Left hindlimb (tissue), 1 donor: ENCODE measurements at places on chromosomes 7 and 10.

DNA sequence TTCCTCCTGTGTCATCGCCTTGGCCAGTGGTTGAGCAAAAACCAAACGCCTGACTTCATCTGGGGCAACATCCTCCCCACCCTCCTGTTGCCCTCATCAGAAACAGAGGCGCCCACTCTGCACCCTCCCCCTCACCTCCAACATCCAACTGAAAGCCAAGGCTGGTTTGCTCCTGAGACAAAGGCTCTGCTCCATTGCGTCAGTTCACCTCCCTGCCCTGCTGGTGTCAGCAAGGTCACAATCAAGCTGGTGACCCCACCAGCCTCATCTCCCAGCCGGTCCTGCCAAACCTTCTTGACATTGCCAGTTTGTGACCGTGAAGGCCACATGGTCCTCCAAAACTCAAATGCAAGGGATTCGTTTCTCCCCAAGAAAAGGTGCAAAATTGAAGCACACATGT is 131.7 kb upstream of the ADAM12 start:
- DNase-seq = no peak

GRCh38 chr7:54981913-54982312 is 36.9 kb upstream of the EGFR start:
- no peak for DNase-seq

- DNase-seq = no peak
Measured at GRCh38 chr10:43317422-43317821, 50.6 kb upstream of the RASGEF1A start.

GRCh38 chr7:81886211-81886764 is 116.4 kb upstream of the HGF start:
- no peak for DNase-seq

DNA sequence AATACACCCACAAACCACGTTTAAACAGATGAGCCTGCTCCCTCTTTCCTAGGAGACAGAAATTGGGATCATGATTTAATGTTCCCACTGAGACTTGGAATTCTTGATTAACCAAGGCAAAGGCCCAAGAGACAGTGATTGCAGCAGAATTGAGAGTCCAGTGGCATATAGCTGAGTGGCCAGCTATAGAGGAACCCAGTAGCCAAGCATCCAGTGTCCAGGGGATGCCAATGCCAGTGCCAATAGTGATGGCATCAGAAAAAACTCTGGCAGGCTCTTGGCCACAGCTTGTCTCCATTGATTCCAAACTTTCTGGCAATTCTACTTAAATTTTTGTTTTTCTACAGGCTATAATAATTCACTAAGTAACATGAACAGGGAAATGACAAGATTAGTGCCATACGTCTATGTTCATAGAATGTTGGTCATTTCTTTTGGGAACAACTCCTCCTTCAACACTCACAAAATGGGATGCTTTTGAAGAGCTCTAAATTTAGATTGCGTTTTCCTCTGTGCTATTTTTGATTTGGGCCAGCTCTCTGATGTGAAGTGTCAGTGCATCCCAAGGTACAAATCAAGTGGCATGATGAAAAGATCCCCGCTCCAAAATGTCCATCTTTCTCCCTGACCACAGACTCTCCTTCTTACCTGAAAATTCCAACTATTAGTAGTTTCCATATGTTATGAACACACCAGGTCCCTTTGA is 83.1 kb upstream of the A1CF start:
- no peak for DNase-seq

- no peak for DNase-seq
Measured at GRCh38 chr10:100986623-100986951, 710 bp downstream of the MRPL43 start.

DNA sequence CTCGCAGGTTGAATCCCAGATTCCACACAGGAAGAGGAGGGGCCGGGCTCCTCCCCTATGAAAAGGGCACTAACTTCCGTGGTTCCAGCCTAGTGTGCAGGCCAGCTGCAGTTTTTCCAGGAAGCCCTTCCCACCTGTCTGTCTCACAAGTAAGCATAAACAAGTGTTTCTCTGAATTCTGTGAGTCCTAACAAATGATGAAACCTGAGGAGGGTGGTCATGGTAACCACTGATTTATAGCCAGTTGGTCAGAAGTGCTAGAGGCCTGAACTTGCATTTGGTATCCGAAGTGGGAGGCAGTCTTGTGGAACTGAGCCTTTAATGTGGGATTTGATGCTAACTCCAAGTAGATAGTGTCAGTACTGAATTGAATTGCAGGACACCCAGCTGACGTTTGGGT is 54.7 kb upstream of the STEAP4 start:
- no peak for DNase-seq

GRCh38 chr10:30154126-30154525 is 94.7 kb upstream of the JCAD start:
- no peak for DNase-seq

DNA sequence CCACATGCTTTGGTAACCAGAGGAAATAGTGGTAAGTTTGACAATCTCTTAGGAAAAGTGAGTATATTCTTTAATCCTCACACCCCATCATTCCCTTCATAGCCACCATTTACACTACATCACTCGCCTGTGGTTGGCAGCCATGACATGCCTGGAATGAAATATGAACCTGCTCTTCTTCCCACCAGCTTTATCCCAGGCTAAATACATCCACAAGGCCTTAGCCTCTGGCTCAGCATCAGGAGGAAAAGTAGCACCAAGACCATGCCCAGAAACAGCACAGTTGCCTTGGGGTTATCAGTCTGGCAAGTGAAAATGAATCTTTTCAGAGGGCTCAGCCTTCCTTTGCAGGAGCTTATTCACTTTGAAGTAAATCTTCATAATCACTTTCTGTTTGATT is 40.3 kb downstream of the SGCE start:
- no peak for DNase-seq

DNA sequence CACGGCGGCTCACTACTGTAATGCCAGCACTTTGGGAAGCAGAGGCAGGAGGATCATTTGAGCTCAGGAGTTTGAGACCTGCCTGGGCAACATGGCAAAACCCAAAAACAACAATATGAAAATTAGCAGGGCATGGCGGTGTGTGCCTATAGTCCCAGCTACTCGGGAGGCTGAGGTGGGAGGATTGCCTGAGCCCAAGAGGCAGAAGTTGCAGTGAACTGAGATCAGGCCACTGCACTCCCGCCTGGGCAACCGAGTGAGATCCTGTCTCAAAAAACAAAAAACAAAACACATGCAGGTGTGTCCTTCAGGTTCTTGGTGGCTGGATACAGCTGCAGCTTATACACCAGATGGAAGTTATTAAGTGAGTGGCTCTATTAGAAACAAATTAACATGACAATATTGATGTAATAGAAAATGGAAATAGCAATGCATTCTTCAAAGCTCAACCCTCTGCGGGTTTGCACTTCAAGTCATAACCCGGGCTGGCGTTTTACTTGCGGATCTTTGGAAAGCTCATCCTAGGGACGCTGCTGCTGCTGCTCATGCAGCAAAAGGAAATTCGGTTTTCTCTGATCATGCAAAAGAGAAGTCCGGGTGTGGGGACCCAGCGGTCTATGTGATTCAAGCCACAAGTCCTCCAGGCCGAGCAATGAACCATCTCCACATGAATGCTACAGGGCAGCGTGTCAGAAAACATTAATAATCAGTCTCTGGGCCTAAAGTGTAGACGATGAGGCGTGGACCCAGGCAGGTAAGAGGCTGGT is 281.9 kb downstream of the PRPF18 start:
- no peak for DNase-seq

DNA sequence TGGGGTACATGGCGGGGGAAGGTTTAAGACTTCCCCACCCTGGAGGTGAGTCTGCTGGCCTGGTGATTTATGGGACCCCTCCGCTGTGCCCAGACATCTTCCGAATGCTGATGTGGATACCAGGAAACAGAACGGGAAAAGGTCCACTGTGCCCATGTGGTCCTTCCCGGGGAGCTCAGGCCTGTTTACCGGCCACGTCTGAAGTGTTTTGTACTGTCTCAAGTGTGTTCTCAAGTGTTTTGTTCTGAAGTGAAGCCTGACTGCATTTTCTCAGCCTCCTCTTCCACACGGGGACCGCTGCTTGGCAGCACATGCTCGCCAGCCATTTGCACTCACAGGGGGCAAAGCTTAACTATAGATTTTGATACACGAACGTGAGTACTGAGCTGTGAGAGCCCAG is 127.2 kb downstream of the TEX36 start:
- DNase-seq = no peak

DNA sequence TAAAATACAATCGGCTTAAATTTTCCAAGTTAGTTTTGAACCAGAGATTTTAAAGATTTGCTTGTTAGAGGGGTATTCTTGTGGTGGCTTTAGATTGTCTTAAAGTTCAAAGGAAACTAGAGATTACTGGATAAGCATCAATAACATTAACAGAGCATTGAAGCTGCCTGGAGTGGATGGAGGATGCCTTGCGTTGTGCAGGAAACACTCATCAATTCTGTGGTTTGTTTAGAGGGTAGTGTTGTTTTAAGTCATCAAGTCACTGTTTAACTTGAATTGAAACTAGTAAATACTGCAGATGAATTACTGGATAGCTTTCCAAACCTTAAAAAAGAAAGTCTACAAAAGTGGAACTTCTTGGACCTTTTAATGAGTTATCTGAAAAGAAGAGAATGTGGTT is 218.6 kb downstream of the CELF2 start:
- no peak for DNase-seq

DNA sequence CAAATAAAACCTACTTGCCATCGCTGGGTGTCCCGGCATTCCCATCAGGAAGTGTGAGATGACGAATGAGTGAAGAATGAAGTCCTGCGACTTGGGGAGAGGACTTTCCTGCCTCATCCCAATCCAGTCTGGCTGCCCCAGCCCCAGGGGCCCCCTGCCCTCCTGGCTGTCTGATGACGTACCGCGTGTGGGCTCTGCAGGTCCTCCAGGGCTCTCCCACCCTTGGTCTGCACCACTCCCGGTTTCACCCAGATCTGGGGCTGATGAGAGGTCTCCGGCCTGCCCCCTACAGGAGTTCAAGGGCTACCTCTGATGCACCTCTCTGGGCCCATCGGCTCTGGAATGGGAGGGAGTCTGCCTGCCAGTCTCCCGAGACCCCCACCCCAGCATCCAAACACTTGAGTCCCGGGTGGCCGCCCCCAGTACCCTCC is 9.8 kb downstream of the ATP6V1F start:
- no peak for DNase-seq

GRCh38 chr10:997266-998022 is 9.2 kb downstream of the GTPBP4 start:
- DNase-seq = no peak

DNA sequence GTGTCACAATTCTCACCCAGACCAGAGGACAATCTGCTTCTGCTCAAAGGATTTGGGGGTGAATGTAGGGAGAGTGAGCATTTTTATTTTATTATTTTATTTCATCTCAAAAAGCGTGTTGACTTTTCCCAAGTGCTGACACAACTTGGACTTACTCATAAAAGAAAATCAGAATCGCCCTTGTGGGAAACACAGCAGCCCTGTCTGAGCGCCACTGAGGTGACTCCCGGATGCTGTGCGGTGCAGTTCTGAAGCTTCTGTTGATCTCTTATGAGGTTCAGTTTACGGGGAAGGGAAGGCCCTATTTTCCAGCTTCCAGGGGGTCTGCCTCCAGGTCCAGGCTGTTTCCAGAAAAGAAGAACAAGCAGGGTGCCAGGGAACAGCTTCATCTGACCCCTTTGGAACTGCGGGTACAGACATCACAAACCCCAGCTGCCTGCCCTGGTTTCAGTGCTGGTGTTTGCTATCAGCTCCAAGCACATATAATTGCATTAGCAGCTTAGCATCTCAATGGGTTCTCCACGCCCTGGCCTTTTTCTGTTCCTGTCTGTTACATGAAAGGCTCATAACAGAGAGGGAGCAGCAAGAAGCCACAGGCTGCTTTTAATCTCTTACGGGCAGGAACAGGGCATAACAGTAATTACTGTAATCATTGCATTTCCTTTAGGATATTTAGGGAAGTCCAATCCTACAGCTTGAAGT is 52.4 kb downstream of the PARP12 start:
- DNase-seq = no peak

- no peak for DNase-seq
Measured at GRCh38 chr10:96431211-96431970, 72.6 kb upstream of the OPALIN start.

DNA sequence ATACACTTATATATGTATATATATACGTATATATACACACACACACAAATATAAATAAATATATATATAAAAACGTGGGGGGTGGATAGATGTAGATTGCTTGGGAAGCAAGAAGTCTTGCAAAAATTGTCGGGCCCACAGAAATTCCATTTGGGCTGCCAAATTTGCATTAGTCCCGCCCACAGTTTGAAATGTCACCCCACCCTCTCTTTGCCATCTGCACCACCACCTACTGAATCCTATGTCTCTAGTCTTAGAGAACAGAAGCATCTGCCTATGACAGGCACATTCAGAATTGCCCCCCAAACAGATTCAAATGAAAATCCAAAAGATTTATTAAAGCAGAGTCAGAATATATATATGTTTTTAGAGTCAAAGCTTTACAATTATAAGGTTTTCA is 25.6 kb upstream of the CACNA2D1 start:
- no peak for DNase-seq

DNA sequence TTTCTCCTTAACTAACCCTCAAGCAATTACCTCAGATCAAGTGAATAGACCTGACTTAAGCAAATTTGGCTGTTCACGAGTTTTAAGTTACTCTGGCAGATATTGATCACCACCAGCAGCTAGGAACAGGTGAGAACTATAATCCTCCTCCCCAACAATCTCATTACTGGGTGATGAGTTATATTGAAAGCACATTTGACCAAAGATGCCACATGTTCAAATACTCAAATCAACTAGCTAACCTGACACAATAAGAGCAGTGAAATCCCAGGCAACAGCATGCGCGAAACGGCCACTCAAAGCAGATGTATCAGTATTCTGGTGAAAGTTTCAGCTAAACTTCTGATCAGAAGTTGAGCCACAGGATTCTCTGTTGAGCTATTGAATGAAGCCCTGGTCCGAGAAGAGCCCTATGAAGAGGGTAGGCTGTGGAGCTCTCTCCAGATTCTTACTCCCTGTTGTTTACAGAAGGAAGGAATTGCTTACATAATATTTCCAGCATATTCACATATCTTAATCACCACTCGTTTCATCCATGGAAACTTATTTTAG is 52.6 kb downstream of the CAV1 start:
- no peak for DNase-seq
